CD4-positive, alpha-beta T cell (primary cell): ENCODE measurements at places on chromosomes 5 and 9.

DNA sequence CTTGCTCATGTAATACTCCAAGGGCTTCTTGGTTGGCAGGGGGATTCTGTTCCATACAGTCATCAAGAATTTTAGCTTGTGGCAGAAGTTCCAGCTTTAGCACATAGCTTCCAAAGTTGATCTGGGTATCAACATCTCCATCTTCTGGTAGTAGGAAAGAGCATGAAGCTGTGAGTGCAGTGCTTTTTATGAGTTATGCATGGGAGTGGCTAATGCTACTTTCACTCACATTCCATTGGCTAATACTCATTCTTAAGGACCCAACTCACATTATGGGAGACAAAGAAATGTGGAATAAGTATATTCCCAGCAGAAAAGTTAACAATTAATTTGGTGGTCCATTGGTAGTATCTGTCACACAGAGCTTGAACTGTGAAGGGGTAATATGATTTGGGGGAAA lies 194.2 kb upstream of the CHD1 start:
- DNase-seq = no peak

DNA sequence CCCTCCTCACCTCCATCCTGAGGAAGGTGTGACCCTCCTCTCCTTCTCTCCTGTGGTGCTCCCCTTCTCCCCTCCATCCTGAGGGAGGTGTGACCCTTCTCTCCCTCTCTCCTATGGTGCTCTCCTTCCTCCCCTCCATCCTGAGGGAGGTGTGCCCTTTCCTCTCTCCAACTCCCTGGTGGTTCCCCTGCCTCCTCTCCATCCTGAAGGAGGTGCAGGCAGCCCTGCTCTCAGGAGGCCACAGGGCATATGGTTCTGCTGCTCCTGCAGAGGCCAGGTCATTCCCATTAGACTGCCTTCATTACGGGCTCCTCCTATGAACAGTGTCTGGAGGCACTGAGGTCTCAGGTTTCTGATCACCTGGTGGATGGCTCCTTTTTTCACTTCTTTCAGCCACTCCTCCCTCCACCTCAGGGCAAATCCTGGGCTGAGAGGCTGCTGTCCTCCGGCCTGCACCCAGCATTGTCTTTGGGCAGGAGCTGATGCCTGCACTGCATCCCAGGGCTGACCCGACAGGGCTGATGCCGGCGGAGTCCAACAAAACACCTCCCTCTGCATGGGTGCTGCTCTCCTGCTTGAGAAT lies 197.1 kb downstream of the MED10 start:
- no peak for DNase-seq

DNA sequence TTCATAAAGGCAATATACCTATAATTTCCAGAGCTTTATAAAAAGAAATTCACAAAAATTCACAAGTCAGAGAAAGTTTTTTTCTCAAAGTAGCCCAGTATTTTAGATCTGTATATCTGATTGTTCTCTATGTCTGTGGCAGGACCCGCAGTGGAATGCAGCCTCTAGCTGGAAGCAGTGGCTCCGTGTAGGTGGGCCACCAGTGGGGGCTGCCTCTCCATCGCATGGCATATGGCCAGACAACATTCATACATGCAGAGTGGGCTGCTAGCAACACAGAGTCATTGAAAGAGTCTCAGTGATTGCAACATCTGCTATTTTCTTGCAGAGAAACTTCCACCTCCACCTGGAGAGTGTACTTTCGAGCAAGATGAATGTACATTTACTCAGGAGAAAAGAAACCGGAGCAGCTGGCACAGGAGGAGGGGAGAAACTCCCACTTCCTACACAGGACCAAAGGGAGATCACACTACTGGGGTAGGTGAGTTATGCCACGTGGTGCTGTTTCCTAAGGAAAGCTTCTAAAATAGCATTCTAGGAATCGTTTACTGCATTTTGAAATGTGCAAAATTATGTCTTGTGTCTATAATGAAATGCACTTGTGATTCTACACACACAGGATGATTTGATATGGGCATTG lies 88.5 kb upstream of the SMC5 start:
- DNase-seq = no peak

DNA sequence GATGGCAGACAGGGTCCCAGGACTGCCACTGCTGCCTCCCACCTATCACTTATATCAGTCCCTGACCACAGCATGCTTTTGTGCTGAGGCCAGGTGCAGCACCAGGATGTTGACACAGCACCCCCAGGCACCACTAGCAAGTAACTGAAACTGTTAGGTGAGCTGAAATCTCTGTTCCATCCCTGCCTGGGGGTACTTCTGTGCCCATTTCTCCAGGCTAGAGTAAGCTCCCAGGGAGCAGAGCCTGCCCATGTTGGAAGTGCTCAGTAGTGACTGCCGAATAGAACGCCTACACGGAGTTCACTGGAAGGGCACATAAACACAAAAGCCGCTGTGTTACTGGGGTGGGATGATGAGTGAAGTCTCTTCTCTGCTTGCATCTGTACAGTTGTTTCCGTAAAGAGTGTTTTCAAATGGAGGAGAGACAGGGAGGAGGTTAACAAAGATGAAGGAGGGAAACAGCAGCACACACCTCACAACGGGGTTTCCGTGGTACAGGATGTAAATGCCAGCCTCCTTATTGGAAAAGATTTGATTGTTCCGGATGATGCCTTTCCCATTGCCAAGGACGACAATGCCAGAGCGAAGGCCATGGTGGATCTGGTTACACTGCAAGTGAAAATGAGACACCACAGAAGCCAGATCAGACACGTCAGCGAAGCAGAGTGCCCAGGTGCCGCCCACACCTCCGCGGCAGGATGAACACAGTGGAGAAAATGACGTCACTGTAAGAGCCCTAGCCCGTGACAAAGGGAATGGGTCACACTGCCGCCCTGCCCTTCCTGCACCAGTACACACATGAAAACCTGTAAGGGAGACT lies 43.1 kb downstream of the POLR1E start:
- peak; percentile 68 for DNase-seq

DNA sequence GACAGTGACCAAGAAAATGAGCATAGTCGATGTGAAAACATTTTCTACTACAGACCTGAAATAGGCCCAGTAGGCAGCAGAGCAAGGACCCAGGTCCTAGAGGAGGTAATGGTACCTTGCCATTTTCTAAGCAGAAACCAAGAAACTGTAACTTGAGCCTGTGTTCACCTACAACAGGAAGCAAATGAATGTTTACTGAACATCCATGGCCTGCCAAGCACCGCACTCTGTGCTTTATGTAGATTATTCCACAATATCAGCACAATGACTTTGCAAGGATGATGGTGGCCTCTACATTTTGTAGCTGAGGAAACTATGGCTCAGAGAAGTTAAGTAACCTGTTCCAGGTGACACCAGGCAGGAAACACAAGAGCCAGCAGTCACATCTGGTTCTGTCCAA lies 215.3 kb downstream of the SPOCK1 start:
- DNase-seq = no peak
